ENCODE measurements at places on chromosomes 1 and 21.

DNA sequence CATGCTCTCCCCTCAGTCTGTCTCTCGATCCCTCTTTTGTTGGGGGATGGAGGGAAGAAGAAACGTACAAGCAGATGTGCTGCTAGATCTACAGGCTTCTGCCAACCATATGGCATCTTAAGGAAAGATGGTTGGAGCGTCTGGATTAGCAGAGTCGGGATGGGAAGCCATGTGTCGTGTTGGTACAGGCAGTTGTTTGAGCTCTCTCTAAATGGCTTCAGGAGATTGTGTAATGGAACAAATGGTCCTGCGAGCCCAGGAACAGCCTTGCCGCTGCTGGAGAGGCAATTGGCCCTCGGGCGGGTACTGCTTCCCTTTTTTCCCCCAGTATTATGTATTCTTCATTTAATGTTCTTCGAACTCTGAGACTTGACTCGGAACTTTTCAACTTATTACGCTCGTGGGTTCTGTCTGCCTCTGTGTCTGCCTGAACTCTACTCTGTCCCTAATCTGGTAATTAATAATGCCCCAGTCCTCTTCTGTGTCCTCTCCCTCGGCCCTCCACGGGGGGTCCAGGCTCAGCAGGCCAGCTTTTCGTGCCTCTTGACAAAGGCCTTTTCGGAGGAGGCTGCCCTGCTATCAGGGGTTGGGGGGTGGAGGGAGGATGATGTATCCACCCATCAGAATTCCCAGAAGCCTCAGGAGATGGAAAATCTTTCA lies 215.3 kb downstream of the SDCCAG8 start:
- no peak for DNase-seq

DNA sequence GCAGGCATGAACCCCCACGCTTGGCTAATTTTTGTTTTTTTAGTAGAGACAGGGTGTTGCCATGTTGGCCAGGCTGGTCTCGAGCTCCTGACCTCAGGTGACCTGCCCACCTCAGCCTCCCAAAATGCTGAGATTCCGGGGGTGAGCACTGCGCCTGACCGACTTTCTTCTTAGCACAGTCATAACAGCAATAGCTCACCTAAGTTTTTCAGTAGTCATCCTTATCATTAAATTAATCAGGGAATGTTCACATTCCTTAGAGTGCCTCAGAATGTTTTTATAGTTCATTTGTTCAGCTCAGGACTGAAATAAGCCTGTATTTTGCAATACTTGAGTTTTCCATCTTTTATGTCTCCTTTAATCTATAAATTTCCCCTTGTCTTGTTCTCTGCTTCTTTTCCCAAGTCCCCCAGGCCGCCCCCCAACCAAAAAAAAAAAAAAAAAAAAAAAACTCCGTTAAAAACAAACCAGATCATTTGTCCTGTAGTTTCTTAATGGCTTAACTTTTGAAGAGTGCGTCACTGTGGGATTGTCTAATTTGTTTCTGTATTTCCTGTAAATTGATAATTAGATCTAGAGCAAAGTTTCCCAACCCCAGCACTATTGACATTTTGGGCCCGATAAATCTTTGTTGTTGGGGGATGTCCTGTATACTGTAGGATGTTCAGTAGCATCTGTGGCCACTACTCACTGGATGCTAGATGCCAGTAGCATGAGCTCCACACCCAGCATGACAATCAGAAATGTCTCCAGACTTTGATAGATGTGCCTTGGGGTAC lies 120.7 kb downstream of the ITSN1 start:
- no peak for DNase-seq

DNA sequence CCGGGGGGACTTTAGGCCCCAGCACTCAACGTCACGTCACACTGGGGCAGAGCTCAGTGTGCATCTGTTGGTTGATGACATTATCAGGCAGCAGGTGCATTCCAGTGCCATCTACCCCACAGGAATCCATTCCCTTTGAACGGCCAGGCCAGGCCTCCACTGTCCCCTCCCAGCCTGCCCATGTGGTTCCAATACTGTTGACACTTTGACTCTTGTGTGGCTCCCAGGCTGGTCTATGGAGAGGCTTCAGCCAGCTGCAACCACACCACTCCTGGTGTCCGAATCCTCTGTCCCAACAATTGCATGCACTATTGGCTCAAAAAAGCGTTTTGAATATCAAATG lies 92.0 kb upstream of the SIM2 start:
- no peak for DNase-seq

GRCh38 chr1:106910798-106911197 lies 145.7 kb upstream of the PRMT6 start:
- no peak for DNase-seq

DNA sequence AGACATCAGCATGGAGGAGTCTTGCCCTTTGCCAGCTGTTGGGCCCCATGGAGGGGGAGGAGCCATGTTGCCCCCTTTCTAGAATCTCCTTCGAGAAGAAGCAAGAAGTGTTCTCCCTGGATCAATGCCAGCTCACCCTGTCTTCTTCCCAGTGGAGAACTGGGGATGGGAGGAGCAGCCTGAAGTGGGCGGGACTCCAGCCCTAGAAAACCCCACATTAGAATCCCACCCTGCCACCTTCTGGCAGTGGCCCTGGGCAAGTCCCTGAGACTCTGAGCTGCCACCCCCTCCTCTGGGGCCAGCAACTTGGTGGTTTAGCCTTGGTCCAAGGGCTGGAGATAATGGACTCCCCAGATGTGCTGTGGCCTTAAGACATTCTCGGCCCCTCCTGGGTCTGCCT lies 51.7 kb downstream of the PAX7 start:
- no peak for DNase-seq

GRCh38 chr1:16143566-16144324 lies 12.1 kb downstream of the EPHA2 start:
- no peak for DNase-seq

DNA sequence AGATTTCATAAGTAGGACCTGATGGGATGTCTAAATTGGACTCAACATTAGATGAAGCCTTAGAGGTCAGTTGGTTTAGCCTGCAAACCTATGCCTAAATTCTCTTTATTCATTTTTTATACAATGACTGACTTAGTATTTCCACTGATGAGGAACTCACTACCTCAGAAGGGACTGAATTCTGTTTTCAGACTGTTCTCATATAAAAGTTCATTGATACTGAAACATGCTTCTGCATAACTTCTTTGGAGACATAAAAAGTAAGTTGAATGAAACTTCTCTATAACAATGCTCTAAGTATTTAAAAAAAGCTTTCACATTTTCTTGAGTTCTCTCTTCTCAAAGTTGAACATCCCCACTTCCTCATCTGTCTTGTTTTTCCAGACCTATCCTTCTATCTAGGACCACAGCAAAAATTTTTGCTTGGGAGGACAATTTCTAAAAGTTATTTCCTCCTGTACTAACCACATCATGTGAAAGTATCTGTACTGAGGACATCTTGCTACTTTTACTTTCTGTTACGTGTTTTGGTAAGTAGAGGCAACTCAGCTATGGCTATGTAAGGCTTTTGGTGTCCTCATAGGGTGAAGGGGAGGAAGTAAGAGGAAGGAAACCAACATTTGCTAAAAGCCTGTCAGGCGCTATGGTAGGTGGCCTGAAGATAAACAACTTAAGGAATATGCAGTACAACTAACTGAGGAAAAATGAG lies 64.1 kb downstream of the USP24 start:
- DNase-seq, result no peak

- DNase-seq, result no peak
Measured at GRCh38 chr21:36229181-36229580, 72.6 kb downstream of the DOP1B start.

DNA sequence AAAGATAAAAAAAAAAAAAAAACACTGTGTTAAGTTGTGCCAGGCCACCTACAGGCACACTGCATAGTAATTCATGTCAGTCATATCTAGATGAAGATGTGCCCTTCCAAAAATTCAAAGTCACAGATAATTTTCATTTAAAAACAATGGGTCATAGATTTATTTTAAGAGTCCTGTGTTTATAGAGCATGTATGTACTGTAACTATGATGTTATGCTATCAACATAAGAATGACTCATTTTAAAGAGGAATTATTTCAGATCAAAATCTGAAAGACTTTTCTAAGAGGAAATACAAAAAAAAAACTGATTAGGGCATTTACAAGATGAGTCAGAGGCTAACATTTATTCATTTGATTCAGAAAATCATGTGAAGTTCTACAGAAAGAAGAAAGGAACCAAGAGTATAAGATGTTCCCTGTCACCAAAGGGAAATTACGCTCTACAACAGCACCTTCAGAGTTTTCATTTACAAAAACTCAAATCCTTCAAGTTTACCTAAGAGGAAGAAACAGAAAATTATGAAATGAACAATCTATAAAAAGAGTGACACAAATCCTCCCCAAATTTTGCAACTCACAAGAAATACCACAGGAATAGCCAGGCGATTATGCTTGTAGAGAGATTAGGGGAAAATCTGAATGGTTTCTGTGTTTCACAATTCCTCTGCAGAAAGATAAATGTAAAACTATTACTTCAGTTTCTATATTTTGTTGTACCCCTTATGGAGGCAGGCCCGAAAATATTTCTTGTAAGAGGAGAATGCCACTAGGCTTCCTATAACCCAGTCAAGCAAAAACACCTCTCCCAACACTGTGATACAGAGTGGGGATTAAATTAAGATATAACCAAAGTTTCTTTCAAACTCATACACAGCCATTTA lies 13.8 kb downstream of the TP53BP2 start:
- no peak for DNase-seq

- DNase-seq, result peak; percentile 17
Measured at GRCh38 chr1:83508485-83509151, 490.3 kb downstream of the TTLL7 start.

DNA sequence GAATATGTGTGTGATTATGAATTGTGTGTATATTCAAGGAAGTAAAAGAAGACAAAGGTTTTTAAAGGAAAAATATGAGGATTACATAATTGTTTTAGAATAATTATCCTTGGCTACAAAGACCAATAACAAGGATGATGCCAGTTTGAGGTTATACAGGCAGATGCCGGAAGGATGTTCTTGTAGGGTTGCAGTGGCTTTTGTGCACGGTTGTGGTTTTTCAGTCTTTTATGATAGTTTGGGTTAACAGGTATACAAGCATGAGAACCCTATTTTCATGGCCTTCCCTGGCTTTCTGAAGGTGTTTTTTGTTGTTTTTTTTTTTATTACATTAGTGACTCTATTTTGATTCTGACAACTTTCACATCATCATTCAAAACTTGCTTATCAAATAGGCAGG lies 4.9 kb downstream of the CR2 start:
- peak; percentile 79 for DNase-seq

DNA sequence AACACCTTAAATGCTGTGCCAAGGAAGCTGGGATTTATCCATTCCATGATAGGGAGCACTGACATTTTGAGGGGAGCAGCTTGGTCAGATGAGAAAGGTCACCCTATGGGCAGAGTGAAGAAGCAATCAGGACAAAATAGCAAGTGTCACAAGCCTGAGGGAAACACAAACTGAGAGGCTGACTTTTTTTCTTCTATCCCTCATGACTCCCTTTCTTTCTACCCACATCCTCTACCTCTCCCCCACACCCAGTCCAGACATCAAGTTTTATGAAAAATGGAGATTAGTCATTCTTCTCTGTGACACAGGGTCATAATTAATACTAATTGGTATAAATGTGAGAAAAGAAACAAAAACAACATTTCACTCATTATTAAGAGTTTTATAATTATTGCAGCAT lies 103.1 kb downstream of the SLC25A24 start:
- DNase-seq, result no peak

GRCh38 chr1:203096566-203096965 lies 10.8 kb upstream of the MYOG start:
- no peak for DNase-seq

- DNase-seq, result no peak
Measured at GRCh38 chr1:173295391-173295790, 88.3 kb upstream of the TNFSF4 start.

DNA sequence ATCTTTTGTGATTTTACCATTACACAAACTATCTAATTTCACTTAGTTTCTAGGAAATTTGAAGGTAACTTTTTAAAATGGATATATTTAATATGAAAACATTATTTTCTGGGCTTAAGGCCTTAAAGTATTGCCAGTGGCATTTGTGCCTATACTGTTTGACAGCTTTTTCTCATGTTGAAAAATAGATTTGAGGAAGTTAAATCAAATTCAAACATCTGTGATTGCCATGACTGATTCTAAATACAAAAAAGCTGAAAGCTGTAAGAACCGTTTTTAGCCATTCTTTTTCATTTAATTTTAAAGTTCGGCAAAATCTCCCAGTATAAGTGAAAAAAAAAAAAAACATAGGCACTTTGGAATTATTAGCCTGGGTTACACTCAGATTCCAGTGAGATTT lies 301.1 kb downstream of the DPYD start:
- no peak for DNase-seq

DNA sequence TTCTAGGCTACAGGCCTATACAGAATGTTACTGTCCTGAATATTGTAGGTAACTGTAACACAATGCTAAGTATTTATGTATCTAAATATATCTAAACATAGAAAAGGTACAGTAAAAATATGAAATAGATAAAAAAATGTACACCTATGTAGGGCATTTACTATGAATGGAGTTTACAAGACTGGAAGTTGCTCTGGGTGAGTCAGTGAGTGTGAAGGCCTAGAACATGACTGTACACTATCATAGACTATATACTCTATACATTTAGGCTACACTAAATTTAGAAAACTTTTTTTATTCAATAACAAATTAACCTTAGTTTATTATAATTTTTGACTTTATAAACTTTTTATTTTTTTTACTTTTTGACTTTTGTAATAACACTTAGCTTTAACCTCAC lies 136.9 kb downstream of the DUSP10 start:
- no peak for DNase-seq

- DNase-seq, result no peak
Measured at GRCh38 chr21:39315603-39316445, 2.4 kb upstream of the BRWD1 start.

GRCh38 chr1:31422505-31423319 lies 9.7 kb downstream of the SERINC2 start:
- DNase-seq, result peak; percentile 27

GRCh38 chr1:39361446-39361845 lies 130.0 kb upstream of the BMP8A start:
- DNase-seq, result no peak

All from stimulated activated naive CD4-positive, alpha-beta T cell (primary cell).